ENCODE measurements at places on chromosomes 6 and 20. TPM values are rescaled to one million over a fixed set of nuclear protein-coding genes. Genes with fewer than 3 reads are reported as not detected.

DNA sequence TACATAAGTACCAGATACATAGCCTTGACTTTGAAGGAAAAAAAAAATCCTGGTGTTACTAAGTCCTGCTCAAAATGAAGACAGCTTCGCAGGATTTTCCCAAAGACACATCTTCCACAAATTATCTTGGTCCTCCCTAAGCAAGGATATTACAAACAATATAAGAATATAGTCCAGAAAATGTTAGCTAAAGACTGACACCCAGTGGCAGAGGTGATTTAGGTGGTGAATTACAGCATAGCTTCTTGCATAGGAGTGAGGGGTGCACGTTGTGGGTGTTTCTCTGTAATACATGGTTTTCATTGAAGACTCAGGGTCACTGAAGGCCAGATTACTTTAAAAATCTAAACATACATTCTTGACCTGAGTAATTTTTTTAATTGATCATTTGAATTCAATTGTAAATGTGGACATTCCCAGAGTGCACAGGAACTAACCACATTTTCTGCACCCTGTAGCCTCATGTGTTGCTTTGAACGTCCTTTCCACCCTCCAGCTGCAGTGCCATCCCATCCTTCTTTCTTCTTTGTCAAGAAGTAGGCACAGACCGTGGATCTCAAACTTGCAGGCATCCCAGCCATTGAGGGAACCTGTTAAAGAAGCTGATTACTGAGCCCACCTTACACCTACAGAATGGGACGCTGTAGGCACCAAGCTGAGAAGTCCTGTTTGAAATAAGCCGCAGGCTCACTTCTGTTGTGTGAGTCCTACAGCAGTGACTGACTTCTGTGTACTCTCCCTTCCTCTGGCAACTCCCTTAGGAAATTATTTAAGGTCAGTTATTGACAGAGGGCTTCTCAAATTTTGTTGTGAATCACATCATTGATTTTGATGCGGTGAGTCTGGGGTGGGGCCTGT lies 102.6 kb downstream of the PERP start:
- DNase-seq = peak; percentile 45

GRCh38 chr6:110328259-110328658 lies 29.9 kb downstream of the METTL24 start:
- no peak for DNase-seq

DNA sequence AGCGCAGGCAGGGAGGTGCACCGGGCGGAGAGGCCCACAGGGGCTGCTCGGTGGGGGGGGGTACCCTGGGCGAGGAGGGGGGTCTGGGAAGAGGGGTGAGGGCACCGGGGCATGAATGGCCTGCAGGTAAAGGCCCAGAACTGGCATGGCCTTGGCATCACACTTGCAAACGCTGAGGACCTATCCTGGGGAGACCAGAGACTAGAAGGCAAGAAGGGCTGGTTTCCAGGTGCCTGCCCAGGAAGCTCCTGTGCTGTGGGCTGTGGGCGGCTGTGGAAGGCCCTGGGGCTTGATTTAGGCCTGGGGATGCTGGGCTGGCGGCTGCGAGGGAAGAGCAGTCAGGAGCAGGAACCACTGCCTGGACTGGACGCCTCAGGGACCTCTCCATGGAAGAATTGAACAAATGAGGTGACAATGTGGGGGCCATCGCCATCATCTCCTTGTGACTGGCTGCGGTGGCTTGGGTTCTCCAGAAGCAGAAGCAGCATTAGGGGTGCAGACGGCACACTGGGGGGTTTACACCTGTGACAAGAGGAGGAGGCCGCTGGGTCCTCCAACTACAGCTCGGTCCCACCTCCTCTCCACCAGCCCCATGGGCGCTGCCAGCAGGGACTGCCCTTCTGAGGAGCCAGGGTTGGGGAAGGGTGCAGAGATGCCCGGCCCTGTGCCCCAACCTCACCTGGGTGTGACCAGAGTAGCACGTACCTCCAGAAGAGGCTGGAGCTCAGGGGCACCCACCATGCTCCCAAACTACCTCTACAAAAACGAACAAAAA lies 32.1 kb upstream of the IRF4 start:
- DNase-seq = no peak

The TGM3 gene
- not detected for total RNA-seq
